GM23338 (cell line): ENCODE measurements at places on chromosomes 12 and 14.

DNA sequence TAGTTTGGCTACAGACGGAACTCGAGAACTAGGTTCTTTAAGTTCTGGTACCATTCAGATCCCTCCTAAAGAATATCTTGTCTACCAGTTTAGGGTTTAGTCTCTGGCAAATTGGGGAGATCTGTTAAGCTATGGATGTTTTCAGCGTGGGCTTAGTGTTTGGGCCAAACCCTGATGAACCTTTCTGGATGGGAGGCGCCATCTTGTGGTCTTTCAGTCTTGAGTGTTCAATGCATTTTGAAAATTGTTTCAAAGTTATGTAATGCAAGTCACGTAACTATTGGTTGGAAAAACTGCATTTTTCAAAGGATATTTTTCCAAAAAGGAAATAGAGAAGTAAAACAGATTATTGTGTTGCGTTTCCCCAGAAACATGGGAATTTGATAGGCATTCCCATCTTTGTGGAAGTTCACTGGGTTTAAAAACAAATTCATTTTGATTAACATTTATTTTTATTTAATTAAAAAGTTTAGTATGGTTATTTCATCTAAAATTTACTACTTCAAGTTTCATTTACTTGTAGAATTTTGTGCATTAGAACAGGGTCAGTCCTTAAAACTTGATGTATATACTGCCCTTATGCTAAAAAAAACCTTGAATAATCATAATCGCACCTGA is 169.0 kb downstream of the PRIMA1 start:
- DNase-seq: peak; percentile 78

- DNase-seq: no peak
Measured at GRCh38 chr14:35374263-35374712, 30.3 kb downstream of the NFKBIA start.

- DNase-seq: no peak
Measured at GRCh38 chr12:6307529-6307928, 3.0 kb upstream of the PLEKHG6 start.

GRCh38 chr12:110561471-110562201 is 21.5 kb downstream of the PPTC7 start:
- no peak for DNase-seq

- no peak for DNase-seq
Measured at GRCh38 chr12:105293187-105293586, 37.3 kb upstream of the C12orf75 start.

GRCh38 chr12:102052192-102053061 is 9.4 kb downstream of the WASHC3 start:
- DNase-seq: peak; percentile 8

- DNase-seq: no peak
Measured at GRCh38 chr14:71202881-71203280, 295.6 kb downstream of the PCNX1 start.

GRCh38 chr12:97375310-97375709 is 87.3 kb upstream of the RMST start:
- no peak for DNase-seq

GRCh38 chr12:113647048-113647447 is 175.4 kb upstream of the LHX5 start:
- peak; percentile 51 for DNase-seq

DNA sequence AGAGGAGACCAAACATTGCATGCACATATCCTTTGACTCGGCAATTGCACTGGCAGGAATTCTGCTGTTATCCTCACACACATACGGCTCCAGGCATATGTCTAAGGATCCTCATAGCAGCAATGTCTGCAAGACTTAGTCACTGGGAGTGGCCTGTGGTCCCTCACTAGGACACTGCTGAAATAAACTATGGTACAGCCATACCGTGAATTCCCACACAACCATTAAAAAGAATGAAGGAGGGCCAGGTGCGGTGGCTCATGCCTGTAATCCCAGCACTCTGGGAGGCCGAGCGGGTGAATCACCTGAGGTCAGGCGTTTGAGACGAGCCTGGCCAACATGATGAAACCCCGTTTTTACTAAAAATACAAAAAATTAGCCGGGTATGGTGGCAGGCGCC is 105.1 kb downstream of the ZFP36L1 start:
- no peak for DNase-seq

GRCh38 chr12:41967668-41968500 is 176.8 kb downstream of the GXYLT1 start:
- peak; percentile 66 for DNase-seq

DNA sequence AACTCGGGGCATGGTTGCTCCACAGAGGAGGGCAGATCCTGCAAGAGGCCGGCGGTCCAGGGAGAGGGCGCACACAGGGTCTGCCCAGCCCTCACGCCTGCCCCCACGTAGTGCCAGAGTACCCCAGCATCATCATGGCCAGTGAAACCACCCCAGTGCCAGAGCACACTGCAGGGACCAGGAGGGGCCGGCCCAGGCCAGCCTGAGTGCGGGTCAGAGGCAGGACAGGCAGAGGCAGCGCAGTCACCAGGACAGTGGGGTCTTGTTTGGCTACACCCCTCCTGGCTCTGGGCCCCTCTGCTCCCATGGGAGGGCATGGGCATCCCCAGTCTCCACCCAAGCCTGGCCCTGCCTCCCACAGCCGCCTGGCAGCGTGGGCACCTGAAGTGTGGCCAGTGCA is 34.7 kb downstream of the LRCOL1 start:
- DNase-seq: no peak

DNA sequence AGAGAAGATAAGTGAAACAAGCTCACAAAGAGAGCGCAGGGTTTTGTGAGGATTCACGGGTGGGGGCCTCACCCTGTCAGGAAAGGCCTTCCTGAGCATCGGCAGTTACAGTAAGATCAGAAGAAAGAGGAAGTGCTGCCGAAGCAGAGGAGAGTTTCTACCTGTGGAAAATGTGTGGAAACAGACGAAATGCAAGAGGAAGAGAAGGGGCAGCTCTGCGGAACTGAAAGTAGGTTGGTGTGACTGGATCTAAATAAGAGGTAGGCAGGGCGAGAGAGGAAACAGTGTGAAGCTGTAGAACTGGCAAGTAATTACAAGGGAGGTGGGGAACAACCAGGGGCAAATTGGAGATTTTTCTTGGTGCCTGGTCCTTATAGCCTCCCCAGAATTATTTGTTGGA is 2.6 kb downstream of the GPR68 start:
- no peak for DNase-seq

GRCh38 chr12:124259154-124260066 is 35.5 kb upstream of the RFLNA start:
- DNase-seq: no peak

DNA sequence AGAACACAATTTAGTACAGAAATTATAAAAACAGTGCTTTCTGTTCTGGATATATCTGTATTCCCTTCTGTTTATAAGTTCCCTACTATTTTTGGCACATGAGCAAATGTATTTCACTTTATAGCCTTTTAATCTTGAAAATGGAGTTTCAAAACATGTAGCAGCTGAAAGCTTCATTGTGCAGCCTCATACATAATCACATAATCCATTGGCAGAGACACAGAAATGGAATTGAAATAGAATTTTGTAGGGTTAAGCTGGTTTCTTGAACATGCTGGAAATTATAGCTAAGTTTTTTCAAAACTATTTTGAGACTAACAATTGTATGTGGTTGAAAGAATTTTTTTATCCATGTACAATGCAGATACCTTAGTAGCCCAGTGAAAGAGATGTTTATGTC is 614.3 kb upstream of the MDGA2 start:
- DNase-seq: no peak

DNA sequence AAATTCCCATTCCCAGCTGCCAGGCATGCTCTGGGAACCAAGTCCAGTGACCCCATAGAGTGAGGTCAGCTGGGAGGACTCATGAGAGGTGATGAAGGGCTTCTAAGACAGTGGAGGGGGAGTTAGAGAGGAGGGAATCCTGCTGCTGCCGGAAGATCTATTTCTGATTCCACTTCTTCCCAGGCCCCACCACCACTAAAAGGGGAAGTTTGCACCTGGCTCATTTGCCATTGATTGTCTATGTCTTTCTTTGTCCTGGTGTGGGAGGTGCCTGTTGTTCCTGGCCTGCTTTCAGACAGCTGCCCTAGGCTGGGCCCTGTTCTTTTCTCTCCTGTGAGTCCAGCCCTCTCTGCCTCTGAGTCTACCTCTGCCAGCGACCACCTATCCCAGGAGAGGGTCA is 3.0 kb upstream of the KRT6A start:
- DNase-seq: no peak

- DNase-seq: peak; percentile 72
Measured at GRCh38 chr12:100141998-100142850, 450 bp downstream of the BLTP3B start.

DNA sequence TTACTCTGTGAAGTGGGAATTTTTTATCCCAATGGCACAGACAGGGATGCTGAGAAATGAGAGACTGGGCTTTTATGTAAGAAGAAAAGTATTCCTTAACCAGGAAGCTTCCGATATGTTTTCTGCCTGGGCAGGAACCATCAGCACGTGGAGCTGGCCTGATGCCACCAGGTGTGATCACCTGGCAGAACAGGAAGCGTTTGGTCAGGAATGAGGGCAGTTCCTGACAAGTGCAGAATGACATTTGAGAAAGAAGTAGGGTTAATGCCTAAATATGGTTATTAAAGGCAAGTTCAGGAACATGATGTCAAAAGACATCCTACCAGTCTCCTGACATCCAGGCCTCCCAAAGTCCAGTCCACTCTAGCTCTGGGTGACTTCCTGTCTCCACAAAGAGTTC is 210.3 kb downstream of the NUAK1 start:
- DNase-seq: no peak

GRCh38 chr12:95286713-95287112 is 69.1 kb downstream of the VEZT start:
- no peak for DNase-seq

DNA sequence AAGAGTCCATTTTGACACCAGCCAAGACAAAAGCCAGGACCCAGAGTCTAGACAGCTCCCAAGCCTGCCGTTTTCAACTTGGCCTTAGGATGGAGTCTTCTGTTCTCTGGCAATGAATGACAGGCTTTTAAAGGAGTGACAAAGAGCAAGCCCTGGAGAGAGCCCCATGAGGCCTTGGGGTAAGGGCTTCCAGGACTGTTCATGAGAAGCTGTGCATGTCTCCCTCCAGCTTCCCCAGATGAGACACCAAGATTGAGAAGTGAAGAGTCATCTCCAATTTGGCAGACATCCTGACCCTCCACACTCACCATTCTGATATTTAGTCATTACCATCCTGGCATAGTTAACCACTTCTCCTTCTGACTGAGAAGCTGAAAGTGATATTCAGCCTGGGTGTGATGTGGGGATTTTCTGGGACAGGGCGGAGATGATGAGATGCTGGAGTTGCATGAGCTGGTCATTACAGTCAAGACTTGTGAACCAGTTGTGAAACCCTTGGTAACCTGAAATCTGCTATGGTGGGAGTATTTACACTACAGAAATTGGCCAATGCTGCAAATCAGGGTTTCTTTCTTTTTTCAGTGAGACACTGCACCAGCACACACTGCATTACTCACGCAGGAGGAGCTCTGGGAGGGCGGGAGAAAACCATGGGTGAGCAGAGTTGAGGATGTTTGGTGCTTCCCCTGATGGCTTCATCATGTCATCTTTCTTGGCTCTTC is 77.8 kb downstream of the VCPKMT start:
- DNase-seq: peak; percentile 26

- DNase-seq: no peak
Measured at GRCh38 chr12:31029916-31030562, 43.6 kb upstream of the DDX11 start.

- DNase-seq: no peak
Measured at GRCh38 chr12:25550186-25550585, 2.9 kb downstream of the LMNTD1 start.

- DNase-seq: no peak
Measured at GRCh38 chr12:11174022-11174421, 3.0 kb downstream of the SMIM10L1 start.

DNA sequence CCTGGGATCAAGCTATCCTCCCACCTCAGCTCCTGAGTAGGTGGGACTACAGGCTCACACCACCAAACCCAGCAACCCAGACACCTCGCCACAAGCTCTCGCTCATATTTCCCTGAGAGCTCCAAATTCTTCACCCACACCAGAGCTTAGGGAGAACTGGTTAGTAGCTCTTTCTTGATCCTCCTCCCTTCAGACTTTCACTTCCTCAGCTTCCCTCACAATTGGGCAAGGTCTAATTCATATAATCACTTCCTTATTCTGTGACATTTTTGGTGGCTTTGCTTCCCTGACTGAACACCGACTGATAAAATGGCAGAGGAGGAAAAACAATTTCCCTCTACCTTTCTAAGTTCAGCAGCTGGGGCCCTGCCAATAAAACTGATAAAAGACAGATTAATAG is 88.5 kb downstream of the GXYLT1 start:
- DNase-seq: no peak
